ENCODE measurements at places on chromosomes 13 and 19.

- no peak for DNase-seq
Measured at GRCh38 chr13:100794575-100794974, 120.0 kb upstream of the TMTC4 start.

- DNase-seq = no peak
Measured at GRCh38 chr13:71087006-71087405, 780.0 kb downstream of the DACH1 start.

DNA sequence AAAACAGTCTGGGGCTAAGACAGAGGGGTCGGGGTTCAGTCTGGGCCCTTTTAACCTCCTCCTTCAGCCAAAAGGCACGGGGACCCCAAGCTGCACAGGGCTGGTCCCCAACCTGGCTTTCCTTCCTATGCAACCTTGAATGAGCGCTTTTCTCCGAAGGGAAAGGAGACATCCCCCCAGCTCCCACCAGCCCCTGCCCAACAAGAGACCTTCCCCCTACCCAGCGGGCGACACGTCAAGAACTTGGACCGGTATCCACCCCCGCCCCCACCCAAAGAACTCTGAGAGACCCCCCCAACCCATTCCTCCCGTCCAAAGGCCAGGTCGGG is 35.0 kb upstream of the NANOS3 start:
- no peak for DNase-seq

DNA sequence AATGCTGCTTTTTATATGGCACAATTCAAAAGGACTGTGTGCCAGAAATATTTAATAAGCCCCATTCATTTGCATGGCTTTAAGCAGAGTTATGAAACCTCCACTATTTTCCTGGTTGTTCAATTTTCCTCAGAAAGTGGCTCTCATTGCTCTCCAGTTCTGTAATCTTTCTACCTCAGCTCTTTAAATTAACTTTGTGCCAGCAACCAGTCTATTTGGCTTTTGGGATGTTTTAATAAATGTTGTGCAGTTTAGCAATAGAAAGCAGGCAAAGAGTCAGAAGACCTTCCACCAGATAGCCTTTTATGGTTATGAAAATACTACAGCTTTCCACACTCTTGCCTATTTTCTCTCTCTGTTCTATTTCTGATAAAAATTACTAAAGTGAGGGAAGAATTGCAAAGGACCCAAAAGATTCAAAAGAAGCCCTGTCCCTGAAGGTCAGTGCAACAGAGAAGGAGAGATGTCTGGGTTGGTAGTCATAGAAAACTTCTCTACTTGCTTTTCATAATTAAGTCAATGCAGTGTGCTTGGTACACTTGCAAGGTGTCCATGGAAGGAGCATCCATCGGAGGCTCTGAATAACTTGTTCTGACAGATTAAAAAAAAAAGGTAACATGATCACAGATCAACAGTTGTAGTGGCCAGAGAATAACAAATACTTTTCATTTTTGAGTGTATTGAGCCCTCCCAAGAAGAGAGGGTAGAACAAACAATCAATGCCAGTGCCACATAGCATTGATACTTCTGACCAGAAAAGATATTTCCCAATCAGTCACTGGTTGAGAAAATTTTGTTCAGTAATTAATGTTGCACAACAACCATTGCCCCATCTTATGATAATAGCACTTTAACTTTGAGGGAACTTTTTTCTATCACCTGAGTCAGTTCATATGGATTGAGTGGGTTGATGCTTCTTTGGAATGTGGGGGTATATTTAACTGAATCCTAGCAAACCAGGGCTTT is 48.4 kb upstream of the SPRY2 start:
- no peak for DNase-seq

DNA sequence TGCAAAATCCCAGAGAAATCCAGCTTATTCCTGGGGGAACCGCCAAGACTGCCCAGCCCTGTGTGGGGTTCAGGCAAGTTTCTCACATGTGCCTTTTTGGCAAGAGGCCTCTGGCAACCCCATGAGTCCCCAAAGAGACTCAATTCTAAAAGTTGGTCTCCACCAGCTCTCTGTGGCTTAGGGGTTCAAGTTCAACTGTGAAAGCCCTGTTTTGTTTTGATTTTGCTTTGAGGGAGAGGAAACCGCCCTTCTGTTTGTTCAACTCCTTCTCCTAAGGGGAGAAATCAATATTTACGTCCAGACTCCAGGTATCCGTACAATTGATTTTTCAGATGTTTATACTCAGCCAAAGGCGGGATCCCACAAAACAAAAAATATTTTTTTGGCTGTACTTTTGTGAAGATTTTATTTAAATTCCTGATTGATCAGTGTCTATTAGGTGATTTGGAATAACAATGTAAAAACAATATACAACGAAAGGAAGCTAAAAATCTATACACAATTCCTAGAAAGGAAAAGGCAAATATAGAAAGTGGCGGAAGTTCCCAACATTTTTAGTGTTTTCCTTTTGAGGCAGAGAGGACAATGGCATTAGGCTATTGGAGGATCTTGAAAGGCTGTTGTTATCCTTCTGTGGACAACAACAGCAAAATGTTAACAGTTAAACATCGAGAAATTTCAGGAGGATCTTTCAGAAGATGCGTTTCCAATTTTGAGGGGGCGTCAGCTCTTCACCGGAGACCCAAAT is 583 bp upstream of the LDLR start:
- DNase-seq = no peak

DNA sequence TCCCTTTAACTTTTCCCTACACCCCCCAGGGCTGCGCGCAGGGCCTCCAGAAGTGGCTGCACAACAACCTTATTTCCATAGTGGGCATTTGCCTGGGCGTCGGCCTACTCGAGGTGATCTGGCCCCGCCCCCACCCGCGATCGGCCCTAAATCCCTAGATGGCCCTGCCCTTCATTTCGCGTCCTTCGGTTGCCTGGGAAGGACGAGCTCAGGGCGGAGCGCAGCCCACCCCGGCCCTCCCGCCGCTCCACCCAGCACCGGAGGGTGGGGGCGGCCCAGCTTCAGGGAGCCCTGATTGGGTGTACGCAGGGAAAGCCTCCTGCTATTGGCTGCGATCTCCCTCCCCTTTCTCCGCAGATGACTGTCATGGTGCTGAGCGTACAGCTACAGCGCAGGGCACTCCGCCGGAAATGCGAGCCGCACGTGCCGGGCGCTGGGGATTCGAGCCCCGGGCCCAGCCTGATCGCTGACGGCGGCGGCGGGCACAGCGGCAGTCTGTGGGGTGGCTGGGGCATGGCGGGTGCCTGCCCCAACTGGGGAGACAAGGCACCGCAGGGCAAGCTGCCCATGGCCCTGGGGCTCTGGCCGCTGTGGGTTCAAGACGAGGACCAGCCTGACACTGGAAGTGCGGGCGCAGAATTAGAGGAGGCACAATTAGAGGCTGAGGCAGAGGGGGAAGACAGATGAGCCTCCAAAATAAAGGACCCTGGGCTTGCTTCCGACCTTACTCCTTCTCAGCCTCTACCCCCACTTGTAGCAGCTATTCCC is 4.3 kb downstream of the CD37 start:
- DNase-seq = peak; percentile 87

DNA sequence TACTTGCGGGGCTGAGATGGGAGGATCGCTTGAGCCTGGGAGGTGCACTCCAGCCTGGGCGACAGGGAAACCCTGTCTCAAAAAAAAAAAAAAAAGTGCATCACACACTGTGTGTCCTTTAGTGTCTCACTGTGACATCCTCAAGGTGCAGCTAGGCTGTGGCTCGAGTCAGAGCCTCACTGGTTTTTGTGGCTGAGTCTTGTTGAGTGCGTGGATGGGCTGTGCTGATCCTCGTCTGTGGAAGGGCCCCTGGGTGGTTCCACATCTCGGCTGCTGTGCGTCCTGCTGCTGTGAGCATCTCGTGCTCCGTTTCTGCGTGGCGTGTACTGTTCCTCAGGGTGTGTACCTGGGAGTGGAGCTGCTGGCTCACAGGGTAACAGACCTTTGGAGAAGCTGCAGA is 11.2 kb downstream of the STK11 start:
- no peak for DNase-seq

DNA sequence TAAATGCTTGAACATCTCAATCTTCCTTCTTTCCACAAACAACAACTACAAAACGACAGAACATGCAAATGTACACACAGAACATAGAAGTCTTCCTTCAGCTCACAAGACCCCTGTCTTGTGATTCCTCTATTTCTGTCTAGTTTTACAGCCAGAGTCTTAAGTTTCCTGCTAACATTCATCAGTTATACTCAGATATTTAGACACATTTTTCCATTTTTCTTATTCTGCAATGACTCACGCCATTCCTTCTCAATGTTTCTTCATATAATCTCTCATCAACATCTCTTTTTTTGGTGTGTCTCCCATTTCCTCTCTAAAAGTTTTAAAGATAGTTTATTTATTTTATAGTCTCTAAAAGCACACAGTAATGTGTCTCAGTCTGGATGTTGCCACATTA is 1872.9 kb upstream of the PCDH20 start:
- peak; percentile 78 for DNase-seq

DNA sequence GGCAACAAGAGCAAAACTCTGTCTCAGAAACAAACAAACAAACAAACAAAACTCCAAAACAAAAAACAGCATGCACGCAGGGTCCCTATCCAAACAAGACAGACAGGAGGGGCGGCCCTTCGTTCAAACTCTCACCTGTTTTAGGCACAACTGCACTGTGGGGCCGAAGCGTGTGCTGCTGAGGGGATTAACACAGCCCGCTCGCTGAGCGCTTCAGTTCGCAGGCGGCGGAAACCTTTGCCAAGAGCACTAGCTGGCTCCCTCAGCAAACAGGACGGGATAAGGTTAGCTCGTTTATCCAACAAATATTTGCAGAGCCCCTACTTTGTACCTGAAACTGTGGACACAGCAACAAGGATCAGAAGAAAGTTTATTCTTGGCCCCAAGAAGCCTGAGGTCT is 1.6 kb upstream of the ADPRHL1 start:
- DNase-seq = no peak

- DNase-seq = peak; percentile 84
Measured at GRCh38 chr13:30107521-30108136, 199.7 kb downstream of the KATNAL1 start.

DNA sequence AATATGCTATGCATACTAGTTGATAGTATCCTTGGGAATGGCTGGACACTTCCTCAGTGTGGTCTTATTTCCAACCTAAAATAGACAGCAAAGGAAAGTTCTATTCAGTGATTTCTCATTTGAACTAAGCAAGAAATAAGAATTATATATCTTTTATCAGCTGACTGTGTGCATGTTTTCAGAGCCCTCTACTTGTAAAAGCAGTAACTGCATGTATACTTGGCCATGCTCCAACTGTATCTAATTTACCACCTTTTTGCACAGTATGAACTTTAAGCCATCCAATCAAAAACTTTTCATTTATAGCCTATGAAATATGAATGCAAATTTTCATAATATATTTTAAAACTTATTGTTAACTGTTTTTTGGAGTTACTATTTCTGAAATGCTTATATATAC is 136.4 kb upstream of the PCDH9 start:
- DNase-seq = peak; percentile 9

DNA sequence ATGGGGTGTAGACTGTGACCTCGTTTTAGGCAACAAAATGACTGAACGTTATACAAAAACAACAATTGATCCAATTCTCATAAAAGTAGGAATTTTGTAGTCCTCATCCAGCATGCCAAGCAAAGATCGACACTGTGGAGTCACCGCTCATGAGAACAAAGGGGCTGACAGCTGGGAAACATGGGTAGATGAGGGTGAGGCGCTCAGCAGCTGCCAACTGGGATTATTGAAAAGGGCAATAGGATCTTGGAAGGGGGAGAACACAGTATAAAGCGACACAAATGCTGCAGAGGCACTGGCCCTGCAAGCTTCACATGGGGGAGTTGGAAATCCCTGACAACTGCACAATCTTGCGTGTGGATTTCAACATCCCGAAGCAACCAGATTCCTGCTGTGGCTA is 5.4 kb upstream of the ZNF765 start:
- DNase-seq = no peak

GRCh38 chr19:30559446-30559845 is 187.3 kb downstream of the ZNF536 start:
- DNase-seq = no peak

DNA sequence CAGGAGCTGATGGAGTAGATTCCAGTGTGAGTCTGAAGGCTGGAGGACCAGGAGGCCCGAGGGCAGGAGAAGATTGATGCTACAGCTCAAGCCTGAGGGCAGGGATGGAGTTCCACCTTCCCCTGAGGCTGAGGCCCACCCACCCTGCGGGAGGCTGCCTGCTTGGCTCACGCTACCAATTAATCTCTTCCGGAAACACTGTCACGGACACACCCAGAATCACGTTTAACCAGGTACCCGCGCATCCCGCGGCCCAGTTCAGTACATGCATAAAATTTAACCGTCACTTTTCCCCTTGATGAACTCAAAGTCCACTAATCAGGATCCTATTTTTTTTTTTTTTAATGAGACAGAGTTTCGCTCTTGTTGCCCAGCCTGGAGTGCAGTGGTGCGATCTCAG is 5.2 kb upstream of the ZNF628 start:
- no peak for DNase-seq

GRCh38 chr19:7637374-7638256 is 705 bp downstream of the STXBP2 start:
- DNase-seq = no peak

- DNase-seq = no peak
Measured at GRCh38 chr13:70835371-70835770, 727.1 kb upstream of the KLHL1 start.

DNA sequence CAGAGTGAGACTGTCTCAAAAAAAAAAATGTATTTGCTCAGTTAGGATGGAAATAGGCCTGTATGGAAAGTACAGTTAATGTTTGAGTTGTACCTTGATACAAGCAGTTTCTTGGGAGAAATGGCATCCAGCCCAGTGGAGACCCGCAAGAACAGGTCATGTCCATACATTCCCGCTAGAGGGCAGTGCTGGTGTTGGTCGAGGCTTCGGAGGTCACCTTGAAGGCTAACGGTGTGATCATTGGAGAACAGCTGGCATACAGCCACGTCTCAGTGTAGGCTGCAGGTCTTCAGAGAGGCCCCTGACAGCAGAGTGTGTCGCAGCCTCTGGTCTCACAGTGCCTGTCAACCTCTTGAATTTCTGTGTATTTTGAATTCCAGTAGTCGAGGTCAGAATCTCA is 7.5 kb downstream of the ZNF610 start:
- DNase-seq = peak; percentile 7

GRCh38 chr19:13176345-13176744 is 26.1 kb downstream of the IER2 start:
- no peak for DNase-seq

DNA sequence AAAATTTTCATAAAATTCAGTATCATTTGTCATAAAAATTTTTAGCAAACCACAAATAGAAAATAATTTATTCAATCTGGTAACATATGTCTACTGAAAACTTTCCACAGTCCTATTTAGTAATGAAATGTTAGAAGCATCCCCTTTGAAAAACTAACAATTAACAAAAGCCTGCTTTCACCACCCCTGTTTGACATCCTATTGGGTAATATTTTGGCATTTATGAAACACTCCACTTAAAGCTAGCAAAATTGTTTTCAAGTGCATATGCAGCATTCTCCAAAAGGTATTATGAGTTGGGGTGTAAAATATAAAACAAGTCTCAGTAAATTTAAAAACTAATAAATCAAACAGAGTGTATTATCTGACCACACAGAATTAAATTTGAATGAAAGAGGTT is 189.4 kb downstream of the NBEA start:
- no peak for DNase-seq

DNA sequence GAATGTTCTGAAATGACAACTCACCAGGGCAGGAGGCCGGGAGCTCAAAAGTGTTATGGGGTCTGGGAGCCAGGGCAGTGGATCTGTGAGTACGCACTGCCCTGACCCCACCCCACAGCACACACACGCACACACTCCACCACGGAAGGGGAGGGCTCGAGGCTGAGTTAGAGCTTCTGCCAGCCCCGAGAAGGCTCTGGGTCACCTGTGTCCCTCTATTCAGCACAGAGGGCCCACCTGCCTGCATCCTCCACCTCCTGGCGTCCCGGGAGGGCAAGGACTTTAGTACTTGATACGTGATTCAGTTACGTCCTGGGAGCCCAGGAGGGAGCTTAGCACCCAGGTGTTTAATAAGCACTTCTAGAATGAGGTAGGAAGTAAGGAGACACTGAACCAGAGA is 190.0 kb upstream of the GPR12 start:
- DNase-seq = no peak
